ENCODE measurements at places on chromosomes 6 and 20. TPM values are rescaled to one million over a fixed set of nuclear protein-coding genes. Genes with fewer than 3 reads are reported as not detected.

DNA sequence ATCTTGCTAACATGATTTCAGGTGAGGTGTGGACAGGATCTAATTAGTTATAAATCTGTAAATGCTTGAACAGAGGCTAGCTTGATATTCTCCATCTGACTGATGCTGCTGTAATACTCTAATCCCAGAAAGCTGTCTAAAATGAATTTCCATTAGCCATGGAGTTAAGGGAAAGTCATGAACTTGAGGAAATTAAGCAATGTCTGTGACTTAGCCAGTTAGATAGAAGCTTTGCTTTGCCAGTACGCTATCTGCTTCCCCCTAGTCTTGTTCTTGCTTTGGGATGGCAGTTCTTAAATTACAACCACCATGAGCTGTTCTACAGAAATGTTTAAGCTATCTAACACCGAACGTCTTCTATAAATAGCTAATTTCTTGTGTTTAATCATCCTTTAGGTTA lies 195.7 kb downstream of the PRL start:
- no peak for DNase-seq

- DNase-seq = no peak
These were observed 328.4 kb upstream of the CNR1 start for GRCh38 chr6:88494401-88495140.

DNA sequence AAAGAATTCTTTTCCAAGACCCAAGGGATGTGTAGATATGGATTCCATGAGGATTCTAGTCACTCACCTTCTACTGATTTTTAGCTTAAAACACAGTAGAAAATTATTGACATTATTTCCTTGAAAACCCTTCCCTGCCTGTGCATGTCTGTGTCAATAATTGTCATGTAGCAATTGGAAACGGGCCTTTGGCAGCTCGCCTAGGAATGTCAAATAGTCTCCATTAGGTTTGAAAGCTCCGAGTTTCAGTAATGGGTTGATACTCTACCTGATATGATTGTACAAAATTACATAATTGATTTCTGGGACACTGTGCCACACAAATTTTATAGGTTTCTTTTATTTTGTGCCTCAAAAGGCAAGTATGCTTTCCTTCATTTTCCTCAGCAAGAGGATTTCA lies 515.2 kb upstream of the ARID1B start:
- DNase-seq = no peak

- DNase-seq = no peak
These were observed 177.6 kb downstream of the ZMYND8 start for GRCh38 chr20:47178851-47179250.

DNA sequence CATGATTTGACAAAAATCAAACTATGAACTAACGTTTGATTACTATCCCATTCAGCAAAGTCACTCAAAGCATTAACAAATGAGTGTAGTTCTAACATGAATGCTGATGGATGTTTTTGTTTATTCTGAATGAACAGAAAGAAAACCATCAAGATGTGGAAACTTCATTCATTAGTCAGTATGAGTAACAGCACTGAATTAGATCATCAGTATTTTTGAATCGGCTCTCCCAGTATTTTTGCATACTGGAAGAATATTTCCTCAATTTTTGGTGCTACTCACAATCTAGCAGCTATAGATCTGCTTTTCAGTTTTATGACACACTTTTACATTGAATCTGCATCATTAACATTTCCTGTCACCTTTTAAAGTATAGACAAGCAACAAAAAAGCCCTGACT lies 63.8 kb upstream of the CD83 start:
- DNase-seq = no peak

DNA sequence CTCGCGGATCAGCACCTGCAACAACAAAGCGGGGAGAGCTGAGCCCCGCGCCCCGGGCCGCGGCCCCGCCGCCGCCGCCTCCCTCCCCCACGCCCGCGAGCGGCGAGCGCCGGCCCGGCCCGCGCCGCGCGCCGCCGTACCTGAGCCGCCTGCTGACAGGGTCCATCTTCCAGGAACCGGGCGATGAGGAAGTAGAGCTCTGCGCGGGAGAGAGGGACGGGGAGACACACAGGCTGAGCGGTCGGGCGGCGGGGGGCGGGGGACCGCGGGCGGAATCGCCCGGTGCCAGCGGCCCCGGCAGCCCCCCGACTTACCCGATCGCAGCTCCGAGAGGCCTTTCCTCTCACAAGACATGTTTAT lies 359 bp downstream of the PHIP start:
- DNase-seq = no peak

- no peak for DNase-seq
These were observed 77.6 kb upstream of the PMEPA1 start for GRCh38 chr20:57787151-57787989.

- DNase-seq = no peak
These were observed 60.7 kb downstream of the PRND start for GRCh38 chr20:4782378-4782772.

DNA sequence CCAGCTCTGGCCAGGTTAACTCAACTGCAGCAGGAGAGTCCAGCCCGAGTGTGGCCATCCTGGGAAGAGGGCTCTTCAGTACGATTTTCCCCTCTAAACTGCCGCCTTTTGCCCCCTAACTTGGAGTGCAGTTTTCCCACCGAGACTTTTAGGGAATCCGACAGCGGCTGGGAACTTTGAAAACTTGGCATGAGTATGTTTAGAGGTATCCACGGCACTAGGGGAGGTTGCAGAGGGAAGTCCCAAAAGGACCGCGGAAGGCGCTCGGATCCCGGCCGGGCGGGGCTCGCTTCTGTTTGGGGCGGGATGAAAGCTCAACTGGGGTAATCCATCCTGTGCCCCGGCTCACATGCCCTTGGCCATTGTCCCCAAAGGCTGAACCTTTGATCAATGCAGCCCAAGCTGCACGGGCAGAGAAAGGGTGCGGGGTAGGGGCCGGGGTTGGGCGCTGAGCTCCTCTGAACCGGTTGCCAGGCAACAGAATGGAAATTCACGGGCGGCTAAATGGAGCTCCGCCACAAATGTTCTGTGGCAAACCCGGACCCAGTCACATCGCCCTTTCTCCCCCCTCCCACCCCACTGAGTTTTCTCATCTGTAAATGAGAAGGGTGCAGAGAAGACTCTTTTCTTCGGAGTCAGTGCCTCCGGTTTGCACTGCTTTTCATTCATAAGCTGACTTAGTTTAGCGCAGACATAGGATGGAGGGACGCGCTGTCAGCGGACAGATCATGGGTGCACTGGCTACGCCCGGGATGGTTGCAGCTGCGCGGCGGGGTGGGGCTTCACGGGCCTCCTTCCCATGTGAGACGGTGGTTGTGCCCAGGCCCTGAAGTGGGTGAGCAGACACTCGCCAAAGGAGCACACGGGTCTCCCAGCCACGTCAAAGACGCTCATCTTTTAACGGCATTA lies 2.3 kb downstream of the BMP6 start:
- peak; percentile 14 for DNase-seq

- no peak for DNase-seq
These were observed 661.4 kb downstream of the EPHA7 start for GRCh38 chr6:92757925-92758324.

- peak; percentile 18 for DNase-seq
These were observed 17.8 kb upstream of the FNDC1 start for GRCh38 chr6:159151266-159151855.

DNA sequence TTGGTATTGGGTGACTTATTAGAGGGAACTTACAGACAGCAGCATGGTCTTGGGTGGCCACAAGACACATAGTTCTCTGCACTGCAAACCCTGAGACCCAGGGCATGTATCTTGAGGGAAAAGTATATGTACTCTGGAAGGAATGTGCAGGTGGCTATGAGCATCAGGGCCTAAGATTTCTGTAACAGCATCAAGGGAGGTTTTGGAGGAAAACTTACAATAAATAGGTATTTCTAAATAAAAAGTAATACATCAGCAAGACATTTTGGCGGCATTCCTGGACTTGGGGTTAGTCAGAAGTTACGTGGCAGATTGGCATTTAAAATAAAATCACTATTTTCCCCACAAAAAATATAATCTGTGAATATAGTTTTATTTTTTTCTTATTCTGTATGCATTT lies 8.0 kb upstream of the STX7 start:
- no peak for DNase-seq

GRCh38 chr6:37688078-37688850 lies 9.4 kb downstream of the MDGA1 start:
- no peak for DNase-seq

- no peak for DNase-seq
These were observed 226.5 kb upstream of the CITED2 start for GRCh38 chr6:139600919-139601475.

GRCh38 chr6:8588176-8588575 lies 152.8 kb upstream of the SLC35B3 start:
- no peak for DNase-seq

GRCh38 chr6:98539741-98540140 lies 294.6 kb upstream of the POU3F2 start:
- DNase-seq = peak; percentile 8

DNA sequence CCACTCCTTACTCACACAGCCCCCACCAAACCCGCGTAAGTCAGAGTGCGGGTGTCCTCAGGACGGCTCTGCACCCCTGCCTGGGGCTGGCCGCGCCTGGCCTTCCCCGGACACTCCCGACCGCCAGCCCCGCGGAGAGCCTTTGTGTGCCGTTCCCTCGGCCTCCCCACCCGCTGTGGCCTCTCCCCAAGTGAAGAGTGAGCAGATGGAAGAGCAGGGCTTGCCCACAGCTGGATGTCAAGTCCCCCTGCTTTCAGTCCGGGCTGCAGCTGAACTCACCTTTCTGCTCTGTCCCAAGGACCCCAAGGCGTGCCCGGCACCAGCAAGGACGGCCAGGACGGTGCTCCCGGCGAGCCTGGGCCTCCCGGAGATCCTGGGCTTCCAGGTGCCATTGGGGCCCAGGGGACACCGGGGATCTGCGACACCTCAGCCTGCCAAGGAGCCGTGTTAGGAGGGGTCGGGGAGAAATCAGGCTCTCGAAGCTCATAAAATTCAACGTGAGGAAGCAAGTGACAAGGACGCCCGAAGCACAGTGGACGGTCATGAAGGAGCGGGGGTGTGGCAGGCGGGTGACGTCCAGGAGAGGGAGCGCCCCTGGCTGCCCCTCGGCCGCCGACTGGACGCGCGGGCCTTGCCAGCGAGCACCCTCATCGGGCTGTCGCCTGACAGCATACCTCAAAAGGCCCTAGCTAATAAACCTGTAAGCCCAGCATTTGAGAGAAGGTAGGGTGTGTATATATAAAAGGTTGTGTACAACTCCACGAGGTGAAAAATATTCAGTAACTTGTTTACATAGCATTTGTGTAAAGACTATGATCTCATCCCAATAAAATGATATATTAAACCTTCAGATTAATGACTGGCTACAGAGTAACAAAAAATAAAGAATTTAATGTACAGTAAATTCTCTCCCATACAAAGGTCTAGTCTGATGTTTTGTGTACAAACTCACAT lies 21.1 kb downstream of the TCFL5 start:
- no peak for DNase-seq

- DNase-seq = no peak
These were observed 79.2 kb upstream of the MAP3K4 start for GRCh38 chr6:160912411-160912810.

- DNase-seq = no peak
These were observed 22.9 kb downstream of the PPP1R3G start for GRCh38 chr6:5108068-5108467.

DNA sequence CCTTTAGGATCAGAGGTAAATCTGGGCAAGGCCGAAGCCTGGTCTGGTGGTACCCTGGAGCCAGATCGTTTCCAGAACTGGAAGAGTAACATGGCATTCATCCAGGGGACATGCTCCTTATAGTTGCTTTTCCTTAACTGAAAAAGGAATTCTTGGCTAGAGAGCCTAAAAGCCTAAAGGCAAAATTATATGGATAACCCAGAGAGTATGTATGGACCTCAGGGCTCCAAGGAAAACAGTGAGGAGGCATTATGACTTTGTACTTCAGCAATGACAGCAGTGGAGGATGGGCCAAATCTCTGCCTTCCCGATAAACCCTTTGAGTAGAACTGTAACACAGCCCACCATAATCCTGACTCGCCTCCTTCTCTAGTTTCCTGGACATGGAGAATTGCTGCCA lies 29.3 kb downstream of the ARHGAP18 start:
- DNase-seq = no peak

DNA sequence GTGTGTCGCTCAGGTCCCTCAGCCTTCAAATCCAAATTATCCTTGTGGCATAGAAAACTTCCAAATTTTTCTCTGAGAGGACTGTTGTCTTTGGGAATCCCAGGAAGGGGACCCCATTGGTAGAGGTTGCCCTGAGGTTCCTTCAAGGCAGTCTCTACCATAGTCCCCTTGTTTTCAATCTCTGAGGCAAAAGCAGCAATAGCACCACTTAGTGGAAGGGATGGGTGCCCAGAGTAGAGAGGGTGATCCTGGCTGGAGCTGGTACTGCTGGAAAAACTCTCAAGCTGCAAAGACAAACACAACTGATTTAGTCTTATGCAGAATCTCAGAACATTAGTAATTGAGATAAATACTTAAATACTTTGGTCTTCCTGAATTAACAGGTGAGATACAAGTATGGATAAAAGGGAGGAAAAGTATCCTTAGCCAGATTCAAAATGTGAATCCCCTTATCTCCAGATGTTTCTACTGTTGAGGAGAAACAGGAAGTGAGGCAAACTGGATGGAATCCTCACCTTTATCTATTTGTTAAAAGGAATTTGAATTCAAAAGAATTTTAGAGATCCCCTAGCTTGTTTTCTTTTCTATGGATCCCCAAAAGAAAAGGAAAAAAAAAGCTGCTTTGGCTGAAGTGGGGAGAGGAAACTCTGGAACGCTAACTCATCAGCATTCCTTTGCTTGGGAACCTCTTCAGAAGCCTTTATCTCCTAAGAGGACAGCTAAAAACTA lies 13.4 kb downstream of the ZNF318 start:
- no peak for DNase-seq

Gene GLP1R
- not detected for total RNA-seq

Gene SRSF12
- total RNA-seq = 1.9 TPM

Gene LST1
- total RNA-seq = not detected

Gene TNFRSF6B
- total RNA-seq = not detected

Gene PRDM13
- total RNA-seq = 1.9 TPM

Gene DPPA5
- total RNA-seq = not detected

Gene MCUR1
- 21.6 TPM for total RNA-seq

Gene TMEM244
- total RNA-seq = not detected

Gene OR2J1
- not detected for total RNA-seq

Gene IPCEF1
- total RNA-seq = 0.20 TPM

Gene HLA-G
- total RNA-seq = not detected

Gene CCDC167
- 145 TPM for total RNA-seq

Gene VSTM2L
- not detected for total RNA-seq
